Left lobe of liver (tissue), 2 donors: ENCODE measurements at places on chromosomes 2 and 18. TPM values are rescaled to one million over a fixed set of nuclear protein-coding genes. Genes with fewer than 3 reads are reported as not detected.
A peak's percentile ranks its signal among the peaks of the same experiment; 100 is the strongest.

Gene UGP2
- total RNA-seq, result 303 TPM

- no peak for DNase-seq
These were observed 1170.4 kb upstream of the ZEB2 start for GRCh38 chr2:145690183-145690778.

DNA sequence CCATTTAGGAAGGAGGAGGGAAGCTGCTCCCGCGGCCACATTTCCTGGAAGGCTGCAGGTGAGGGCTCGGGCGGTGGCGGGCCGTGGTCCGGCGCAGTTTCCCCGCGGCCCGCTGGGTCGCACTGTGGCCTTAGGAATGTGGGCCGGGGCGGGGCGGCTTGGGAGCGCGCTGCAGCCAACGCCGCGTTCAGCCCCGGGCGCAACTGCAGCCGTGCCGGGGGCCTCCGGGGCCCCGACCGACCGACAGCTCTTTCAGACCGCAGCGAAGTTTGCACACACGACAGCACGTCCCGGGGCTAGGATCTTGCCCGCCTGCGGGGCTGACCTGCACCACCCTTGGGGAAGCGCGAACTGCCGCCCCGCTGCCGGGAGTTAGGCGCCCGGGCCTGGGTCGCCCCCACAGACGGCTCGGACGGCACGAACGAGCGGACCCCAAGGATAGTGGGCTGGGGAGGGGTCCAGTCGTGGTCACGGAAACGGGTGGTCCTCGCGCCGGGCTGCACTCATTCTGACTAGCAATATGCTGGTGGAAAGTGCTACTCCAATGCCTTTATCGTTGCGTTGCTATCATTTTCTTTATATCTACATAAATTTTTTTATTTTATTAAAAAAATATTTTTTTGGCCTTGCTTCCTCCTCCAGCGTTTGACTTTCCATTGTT is 69.9 kb upstream of the DLX2 start:
- DNase-seq, result peak; percentile 74

DNA sequence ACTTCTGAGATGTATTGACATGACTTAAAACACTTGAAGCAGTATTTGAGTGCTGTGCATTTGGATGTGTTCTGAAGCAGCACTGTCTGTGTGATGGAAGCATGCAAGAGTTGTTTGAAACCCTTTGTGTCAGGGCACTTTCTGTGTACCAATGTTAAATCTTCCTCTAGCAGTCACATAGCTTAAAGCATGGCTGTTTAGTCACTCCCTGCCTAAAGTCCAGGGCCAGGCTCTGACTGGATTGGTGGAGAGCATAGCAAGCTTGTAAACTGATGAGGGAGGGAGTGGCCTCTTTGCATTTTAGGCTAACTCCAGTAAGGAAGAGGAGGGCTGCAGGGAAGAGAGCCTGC is 73.5 kb downstream of the MYO1B start:
- no peak for DNase-seq

Gene ELOA2
- total RNA-seq, result not detected

DNA sequence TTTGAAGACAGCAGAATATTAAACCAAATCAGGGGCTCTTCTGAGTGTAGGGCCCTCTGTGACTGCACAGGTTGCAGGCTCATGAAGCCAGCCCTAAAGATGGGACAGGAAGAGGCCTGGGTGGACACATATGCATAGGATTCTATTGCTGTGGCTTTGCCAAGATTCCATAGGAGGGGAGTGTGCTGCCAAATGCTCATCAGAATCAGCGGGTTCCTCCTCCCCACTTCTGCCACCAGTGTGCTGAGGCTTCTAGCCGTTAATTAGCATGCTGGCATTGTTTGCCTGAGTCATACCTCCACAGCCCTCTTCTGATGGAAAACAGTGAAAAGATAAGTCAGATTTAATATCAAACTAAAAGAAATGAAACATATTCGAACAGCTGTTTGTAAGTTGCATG is 103.9 kb upstream of the TMEFF2 start:
- no peak for DNase-seq

Gene GALNT14
- 0.55 TPM for total RNA-seq

Gene HEATR5B
- total RNA-seq, result 7.7 TPM

Gene ADD2
- 0.33 TPM for total RNA-seq

DNA sequence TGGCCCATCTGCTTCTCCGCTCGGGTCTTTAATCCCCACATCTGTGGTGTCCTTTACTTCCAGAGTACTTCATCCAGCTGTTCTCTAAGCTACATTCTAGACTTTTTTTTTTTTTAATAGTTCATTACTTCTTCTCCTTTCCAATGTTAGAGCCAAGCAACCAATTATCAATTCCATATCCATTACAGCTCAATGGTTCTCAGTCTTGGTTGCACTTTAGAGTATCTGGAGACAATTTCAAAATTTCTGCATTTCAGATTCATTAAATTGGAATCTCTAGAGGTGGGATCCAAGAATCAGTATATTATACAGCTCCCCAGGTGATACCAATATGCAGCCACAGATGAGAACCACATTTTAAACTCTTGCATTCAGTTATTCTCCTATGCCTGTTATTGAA is 43.9 kb upstream of the ZSWIM2 start:
- no peak for DNase-seq

Gene HTR2B
- total RNA-seq, result 0.35 TPM

- DNase-seq, result no peak
These were observed 13.1 kb downstream of the HS6ST1 start for GRCh38 chr2:128305555-128306080.

Gene HOXD12
- not detected for total RNA-seq

DNA sequence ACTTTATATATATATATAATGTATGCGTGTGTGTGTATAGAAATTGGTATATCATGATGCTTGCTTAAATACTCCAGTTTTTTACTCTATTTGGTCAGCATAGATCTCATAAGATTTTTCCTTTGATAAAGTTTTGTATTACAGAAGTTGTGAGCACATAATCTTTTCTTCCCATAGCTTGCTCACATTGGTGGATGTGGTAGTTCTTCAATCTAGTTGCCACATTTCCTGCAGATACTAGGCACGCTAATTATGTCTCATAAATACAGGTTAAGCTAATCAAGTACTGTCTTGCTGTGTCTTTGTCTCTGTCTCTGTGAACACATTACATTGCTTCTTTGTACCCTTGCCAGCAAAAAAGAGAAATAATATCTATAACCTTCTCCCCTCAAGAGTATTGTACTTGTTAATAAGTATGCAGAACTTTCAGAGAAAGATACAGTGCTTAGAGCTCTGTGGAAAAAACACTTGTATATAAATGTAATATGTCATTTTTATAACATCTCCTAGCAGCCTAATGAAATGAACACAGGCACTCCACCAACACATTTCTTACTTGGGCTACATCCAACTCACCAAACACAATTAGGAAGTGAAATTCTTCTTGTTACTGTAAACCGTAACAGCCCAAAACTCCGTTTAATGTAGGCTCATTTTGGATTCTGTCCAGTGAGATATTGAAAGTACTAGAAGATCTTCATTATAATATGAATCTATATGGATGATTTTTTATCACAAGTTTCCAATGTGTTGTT is 306.7 kb upstream of the SLC8A1 start:
- DNase-seq, result no peak

Gene YPEL5
- total RNA-seq, result 33.5 TPM

Gene PLGLB2
- 254 TPM for total RNA-seq

DNA sequence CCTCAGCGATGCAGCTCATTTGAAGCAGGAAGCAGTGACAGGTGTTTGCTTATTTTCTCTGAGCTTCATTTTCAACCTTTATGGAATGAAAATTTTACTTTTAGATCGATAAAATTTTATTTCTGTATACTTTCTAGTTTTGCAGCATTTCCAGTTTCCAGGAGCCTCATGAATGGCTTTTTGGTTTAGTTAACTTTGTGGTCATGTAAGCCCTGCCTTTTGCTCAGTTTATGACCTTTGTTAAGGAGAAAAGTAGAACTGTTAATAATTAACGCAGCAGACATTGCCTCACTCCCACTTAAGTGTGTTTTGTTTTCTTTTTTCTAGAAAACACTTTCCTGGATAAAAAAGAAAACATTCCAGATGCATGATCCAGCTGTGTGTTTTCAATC is 4.4 kb upstream of the FARP2 start:
- no peak for DNase-seq

Gene CYRIA
- 1.7 TPM for total RNA-seq

GRCh38 chr2:28300485-28301341 is 91.9 kb upstream of the FOSL2 start:
- no peak for DNase-seq

- DNase-seq, result no peak
These were observed 151.8 kb upstream of the KCTD1 start for GRCh38 chr18:26700201-26700600.

Gene CPLX4
- not detected for total RNA-seq

- no peak for DNase-seq
These were observed 63.4 kb downstream of the MREG start for GRCh38 chr2:215949991-215950404.

- DNase-seq, result no peak
These were observed 2.0 kb downstream of the DLX1 start for GRCh38 chr2:172087207-172087779.

DNA sequence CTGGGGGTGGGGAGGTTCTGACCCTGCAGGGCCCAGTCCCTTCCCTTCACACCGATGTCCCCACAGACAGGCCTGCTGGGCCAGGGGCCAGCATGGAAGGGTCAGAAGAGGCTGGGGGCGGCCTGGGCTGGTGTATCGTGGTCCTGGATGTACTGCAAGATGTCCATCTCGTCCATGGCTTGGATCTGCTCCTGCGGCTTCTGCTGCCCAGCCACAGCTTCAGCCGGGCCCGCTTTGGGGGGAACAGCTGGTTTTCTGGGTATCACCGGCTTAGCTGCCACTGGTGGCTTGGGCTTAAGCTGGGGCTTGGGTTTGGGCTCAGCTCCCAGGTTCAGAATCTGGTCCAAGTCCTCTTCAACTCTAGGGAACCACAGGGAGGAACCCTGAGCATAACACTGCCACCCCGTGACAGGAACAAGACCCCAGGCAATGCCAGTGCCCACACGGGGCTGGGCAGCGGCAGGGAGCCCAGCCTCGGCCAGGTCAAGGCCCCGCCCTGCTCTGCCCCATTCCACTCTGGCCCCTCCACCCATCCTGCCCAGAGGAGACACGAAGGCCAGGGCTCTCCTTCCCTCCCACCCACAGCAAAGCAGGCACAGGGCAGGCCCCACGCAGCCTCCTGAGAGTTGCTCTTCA is 31.9 kb downstream of the HS1BP3 start:
- no peak for DNase-seq

DNA sequence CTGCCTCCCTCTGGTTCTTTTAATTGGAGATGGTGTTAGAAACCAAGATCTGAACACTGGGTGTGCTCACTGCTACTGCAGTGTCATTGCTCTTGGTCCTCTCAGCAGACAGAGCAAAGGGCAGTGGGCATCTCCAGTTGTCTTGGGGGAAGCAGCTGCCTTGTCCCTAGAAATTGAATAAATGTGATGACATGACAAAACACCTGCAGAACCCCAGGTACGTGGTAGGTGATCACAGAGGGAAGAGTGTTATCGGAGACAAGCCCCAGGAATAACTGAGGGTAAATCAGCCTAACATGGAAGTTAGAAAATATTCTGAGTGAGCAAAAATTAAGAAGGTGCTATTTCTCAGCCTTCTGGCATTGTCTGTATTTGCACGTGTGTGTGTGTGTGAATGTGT is 311.9 kb upstream of the HDAC4 start:
- DNase-seq, result no peak

Gene HMSD
- 0.23 TPM for total RNA-seq
